MV-4-11 (cell line): ENCODE measurements at places on chromosomes 16 and 17.

DNA sequence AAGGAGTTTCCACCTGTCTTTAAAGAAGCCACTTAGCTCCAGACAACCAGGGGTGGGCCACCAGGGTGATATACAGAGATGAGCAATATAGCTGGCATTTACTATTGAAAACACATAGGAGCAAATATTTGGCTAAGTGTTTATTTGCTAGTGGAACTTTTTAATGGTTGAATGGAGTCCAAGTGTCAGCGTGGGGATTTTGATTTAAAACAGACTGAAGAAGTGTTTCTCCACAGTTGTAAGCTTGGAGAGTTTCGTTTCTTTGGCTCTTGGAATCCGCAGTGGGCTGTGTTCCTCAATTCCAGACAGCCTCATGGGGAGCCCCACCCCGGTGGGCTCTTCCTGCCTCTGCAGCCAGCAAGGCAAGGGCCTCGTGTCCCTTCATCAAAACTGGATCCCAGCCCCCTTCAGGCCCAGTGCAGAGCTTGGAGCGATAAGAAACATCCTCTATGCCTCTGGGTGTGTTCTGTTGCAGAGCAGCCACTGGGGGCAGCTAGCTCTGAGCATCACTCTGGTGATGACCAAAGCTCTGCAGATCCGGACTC is 36.1 kb downstream of the NOG start:
- DNase-seq = peak; percentile 29

GRCh38 chr16:77211880-77212740 is 12.9 kb downstream of the SYCE1L start:
- no peak for DNase-seq

DNA sequence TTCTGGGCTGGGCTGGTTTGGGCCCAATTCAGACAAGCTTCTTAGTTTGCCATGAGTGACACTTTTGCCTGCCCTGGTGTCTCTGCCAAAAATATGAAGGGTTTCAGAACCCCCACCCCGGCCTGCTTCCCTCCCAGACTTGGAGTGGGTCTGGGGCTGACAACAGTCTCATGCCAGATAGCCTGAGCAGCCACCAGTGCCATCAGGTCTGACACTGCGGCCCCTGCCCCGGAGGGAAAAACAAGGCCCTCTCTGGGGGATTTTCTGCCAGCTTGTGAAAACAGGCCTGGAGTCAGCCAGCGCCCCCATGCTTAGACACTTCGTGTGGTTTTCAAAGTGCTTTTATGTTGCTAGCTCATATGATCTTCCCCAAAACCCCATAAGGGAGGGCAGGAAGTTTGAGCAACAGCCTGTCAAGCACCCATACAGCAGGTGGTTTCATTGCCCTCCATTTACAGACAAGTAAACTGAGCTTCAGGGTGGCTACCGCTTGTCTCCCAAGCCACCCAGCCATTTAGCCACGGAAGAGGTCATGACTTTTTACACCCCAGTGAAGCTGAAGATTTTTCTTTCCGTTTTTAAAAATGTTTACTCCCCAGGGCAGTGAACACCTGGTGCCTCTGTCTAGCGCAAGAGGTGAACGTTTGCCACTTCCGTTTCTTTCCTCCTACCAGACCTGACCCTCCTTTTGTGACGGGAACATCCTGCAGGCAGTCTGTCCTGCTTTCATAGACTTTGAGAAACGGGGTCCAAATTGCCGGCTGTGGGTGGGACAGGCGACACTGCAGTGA is 300.6 kb downstream of the SEC14L1 start:
- DNase-seq = peak; percentile 86

DNA sequence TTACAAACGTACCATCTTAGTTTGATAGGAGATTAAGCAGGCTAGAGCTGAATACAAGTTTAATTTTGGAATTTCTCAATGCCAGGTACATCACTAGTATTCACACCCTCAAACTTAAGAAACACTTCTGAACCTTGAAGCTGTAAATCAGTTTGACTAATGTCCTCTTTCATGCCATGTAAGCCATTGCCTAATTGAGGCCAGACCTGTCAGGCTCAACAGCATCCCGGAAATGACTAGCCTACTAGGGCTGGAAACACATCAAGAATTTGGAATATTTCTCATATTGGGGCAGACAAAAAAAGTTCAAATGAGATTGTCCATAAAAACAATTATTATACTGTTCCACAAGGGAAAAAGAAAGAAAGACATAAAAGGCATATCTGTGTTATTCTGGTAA is 1.7 kb downstream of the USP32 start:
- DNase-seq = peak; percentile 68

DNA sequence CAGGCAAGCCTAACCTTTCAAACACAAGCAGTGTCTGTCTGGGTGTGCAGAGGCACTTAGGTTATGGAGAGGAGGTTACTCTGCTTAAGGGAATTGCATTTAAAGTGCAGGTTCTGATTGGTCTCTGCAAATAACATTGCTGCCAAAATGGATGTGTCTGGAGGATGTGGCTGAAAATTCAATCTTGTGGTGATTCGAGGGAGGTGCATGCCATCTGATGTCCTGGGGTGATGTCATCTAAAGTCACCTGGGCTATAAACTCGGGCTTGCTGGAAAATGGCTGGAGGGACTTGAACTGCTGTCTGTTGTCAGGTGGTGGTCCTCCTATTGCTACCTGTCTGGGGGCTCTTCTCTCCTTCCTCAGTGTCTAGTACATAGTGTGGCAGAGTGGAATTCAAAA is 28.3 kb upstream of the GPR139 start:
- DNase-seq = no peak

- peak; percentile 47 for DNase-seq
Measured at GRCh38 chr17:74190154-74190553, 13.3 kb upstream of the RPL38 start.
